ENCODE measurements at places on chromosomes 5 and 9.

DNA sequence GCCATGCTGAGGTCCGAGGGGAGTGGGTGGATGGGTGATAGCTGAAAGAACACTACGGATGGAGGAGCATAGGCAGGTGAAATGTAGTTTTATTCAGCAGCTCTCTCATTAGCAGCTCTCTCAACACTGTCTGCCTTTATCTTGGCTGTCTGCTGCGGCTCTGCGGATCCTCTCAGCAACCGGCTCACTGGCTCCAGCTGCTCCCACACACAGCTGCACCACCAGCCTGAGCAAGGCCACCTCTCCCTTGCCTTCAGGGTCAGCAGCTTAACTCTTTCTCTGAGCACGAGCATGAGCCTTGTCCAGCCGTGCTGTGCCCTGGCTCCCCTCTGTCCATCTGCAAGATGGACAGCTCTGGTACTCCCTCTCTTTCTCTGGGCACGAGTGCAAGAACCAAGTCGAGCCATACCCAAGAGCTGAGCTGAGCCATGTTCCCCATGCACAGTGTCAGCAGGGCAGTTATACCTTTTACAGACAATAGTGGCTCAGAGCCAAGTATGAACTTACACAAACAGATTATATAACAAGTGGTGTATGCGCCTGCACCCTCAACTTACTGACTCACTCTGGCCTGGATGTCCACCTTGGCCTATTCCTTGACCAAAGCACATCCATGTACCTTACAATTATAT, 108.5 kb downstream of the MACIR start:
- DNase-seq: no peak

DNA sequence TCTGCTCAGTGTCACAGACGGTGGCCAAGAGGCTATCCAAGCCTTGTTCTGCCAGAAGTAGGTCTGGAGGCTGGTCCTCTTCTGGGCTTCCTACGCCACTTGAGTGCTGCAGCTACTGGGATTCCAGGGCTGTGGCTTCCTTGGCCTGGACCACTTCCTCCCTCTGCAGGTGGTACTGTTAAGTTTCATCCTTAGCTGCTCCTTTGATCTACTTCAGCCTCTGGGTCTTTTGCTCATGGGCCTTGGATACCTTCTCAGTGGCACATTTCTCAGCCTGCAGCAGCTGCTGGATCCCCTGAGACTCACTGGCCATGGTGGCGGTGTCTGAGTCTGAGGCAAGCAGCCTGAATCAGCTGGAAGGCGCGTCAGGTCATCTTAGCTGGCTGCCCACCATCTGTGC, 10.3 kb downstream of the CNOT8 start:
- no peak for DNase-seq

- DNase-seq: no peak
These were observed 46.6 kb downstream of the RMI1 start for GRCh38 chr9:84027201-84027600.

GRCh38 chr9:1415146-1415545, 365.0 kb downstream of the DMRT2 start:
- DNase-seq: no peak

DNA sequence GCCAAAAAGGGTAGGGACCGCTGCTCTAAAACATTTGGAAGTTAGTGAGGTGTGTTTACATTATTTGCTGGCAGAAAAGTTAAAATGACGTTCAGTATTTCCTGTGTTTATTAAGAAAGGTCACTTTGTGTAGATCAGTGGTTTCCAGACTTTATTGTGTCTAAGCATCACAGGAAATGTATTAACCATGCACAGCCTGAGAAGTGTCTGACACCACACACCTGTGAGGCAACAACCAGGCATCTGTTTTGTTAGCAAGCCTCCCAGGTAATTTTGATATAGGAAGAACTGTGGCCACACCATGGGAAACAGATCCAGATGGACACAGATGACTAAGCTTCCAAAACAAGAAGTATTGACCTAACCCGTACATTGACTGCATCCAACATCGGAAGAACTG, 12.0 kb downstream of the TTC1 start:
- DNase-seq: no peak

GRCh38 chr5:131171276-131171810, 599 bp downstream of the LYRM7 start:
- DNase-seq: no peak

GRCh38 chr9:133113949-133114885, 6.8 kb downstream of the RALGDS start:
- no peak for DNase-seq

DNA sequence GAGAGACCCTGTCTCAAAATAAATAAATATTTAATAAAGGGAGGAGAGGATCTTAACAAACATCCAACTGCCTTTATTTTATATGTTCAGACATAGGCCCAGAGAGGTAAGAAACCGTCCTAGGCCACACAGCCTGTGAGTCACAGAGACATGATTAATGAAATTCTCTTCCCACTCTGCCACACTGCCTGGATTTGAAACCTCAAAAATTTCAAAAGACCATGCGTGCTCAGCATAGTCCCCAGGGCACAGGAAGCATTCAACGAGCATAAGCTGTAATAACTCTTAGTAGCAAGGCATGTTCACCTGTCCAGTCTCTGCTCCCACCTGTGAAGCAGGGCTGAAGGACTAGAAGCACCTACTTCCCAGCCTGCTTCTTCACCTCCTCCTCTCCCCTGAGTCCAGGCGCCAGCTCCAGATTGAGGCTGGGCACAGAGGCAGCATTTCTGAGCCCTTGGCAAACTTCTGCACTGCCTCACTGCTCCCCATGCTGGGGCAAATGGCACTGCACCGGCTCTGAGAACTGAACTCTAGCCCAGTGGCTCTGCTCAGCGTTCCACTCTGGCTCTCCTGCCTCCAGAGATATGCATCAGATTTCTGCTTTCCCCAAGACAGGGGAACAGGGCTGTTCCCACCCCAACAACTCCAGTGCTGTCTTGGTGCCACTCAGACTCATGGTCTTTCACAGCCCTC, 1.1 kb downstream of the FAT2 start:
- DNase-seq: no peak

GRCh38 chr5:68771732-68772131, 322.1 kb upstream of the SLC30A5 start:
- DNase-seq: no peak

- no peak for DNase-seq
These were observed 56.9 kb downstream of the AHRR start for GRCh38 chr5:378301-378891.

- no peak for DNase-seq
These were observed 504.7 kb downstream of the CCDC171 start for GRCh38 chr9:16057541-16057940.

DNA sequence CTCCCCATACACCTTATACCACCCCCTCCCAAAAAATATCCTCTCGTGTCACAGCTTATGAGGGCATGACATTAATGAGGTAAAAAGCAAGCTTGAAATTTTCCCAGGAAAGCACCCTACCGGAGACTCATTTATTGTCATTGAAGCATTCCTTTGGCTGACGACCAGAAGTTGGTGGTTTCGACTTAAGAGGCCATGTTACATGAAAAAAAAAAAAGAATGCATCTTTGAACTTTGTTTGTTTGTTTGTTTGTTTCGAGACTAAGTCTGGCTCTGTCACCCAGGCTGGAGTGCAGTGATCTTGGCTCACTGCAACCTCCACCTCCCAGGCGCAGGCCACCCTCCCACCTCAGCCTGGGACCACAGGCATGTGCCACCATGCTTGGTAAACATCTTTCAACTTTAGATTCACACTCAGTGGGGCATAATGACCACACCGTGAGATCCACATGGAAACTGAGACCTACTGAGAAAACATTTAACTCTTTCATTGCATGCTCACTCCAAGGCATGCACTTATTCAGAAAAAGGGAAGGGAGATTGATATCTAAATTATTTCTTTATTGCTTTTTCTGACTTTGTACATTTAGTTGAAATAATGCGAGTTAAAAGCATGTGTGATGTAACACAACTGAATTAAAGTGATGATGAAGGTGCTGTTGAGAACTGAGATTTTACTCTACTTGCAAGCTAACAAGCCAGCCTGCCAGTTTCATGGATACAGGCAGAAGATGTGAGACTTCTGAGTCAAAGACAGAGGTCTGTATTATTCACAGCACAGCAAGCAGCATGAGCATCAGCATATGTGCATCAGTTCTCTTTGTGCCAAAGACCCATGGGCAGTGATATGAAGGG, 5.1 kb upstream of the RAB14 start:
- DNase-seq: no peak

- DNase-seq: no peak
These were observed 97.0 kb upstream of the COL5A1 start for GRCh38 chr9:134544388-134545214.

GRCh38 chr9:98074115-98074990, 17.8 kb downstream of the NANS start:
- DNase-seq: peak; percentile 42

- no peak for DNase-seq
These were observed 48.4 kb downstream of the YIPF5 start for GRCh38 chr5:144122081-144122480.

GRCh38 chr5:33507426-33507825, 66.7 kb downstream of the TARS1 start:
- no peak for DNase-seq

DNA sequence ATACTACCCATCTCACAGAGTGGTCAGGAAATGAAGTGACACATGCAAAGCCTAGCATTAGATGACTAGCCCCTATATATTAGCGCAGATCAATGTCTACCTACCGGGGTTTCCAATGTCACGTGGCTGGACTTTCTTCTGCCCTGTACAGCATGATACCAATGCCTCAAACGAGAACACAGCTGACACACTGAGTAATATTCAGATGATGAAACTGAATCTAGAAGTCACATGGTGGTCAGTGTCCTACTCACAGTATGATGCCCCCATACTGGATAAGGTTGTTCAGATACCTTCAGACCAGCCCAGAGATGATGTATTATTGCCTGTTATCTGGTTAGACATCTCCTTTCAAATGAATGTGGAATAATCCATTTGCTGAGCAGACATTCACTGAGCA, 71.1 kb upstream of the FRRS1L start:
- no peak for DNase-seq

- DNase-seq: no peak
These were observed 156.3 kb upstream of the IER5L start for GRCh38 chr9:129334105-129334935.

- no peak for DNase-seq
These were observed 975.4 kb downstream of the NR2F1-AS1 start for GRCh38 chr5:92605591-92605990.

- no peak for DNase-seq
These were observed 284.5 kb downstream of the IRX2 start for GRCh38 chr5:2466966-2467365.

DNA sequence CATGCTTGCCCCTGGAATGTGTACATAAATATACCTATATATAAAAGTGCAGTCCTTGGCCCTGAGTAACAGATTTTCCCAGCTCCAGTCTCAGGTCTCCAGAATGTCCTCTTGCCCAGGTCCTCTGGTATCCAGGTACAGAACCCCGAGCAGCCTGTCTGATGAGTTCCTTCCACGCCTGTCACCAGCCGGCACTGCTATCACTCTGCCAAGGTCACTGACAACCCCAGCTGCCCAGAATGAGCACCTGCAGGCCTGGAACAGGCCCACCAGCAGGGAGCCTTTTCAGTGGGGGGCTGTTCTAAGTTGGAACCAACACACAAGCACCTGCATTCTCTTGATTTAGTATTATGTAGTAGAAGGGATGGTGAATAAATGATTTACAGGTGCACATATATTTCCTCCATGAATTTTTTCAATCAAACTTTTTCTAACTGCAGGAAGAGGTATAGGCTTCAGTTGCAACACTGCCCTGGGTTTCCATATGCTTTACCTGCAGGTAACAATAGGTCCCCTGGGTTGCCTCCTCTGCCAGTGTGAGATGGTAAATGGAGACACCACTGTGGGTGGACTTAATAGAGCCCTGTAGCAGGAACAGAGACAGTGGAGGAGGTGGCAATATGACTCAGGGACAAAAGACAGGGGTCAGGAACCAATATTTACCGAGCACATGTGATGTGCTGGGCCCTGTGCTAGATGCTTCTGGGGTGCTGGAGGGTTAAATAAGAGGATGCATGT, 291.9 kb downstream of the SPOCK1 start:
- DNase-seq: no peak

- DNase-seq: no peak
These were observed 3.4 kb upstream of the SLC46A2 start for GRCh38 chr9:112894041-112894440.

DNA sequence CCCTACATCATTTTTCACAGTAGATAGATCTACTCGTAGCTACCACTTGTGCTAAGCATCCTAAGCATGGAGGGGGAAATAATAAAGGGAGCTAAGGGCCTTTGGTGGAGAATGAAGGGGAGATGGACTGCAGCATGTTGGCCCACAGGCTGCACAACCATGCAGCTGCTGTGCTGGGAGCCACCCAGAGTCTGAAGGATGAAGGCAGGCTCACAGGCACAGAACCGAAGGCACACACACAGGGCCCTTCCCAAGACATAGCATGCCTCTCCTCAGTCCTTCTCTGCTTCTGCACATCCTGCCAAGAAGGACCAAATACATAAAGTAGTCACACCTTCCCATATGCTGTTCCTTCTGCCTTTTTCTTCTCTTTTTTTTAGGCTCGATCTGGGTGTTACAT, 6.6 kb downstream of the FAM193B start:
- DNase-seq: no peak

DNA sequence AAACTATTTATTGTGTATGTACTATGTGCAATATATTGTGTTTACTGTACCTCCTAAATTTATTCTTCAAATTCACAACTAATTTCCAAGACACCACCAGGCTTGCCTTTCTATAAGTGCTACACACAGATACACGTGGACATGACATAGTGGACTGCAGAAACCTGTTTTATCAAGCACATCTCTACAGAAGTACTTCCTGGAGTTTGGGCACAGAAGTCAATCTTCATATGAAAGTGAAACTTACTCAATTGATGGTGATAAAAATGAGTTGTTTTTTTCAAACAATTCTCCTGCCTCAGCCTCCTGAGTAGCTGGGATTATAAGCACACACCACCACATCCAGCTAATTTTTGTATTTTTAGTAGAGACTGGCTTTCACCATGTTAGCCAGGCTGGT, 57.6 kb downstream of the NLN start:
- no peak for DNase-seq

- DNase-seq: no peak
These were observed 333.2 kb upstream of the RFX3 start for GRCh38 chr9:3858961-3859360.

GRCh38 chr5:69498384-69498783, 5.8 kb downstream of the OCLN start:
- no peak for DNase-seq

- no peak for DNase-seq
These were observed 454.0 kb upstream of the RGMB start for GRCh38 chr5:98319299-98320011.

- DNase-seq: no peak
These were observed at the start of gene IL17B for GRCh38 chr5:149379177-149379761. IL17B (minus strand) TSS chr5:149379292; CDS start chr5:149379225, 67 bp downstream.

- DNase-seq: no peak
These were observed 68.1 kb upstream of the ERBIN start for GRCh38 chr5:65858316-65858715.

- no peak for DNase-seq
These were observed 443.5 kb downstream of the PDE4D start for GRCh38 chr5:59449905-59450644.

- no peak for DNase-seq
These were observed 270.2 kb upstream of the RIOK2 start for GRCh38 chr5:97453263-97453662.

- no peak for DNase-seq
These were observed 555.3 kb upstream of the ZNF462 start for GRCh38 chr9:106307670-106308069.

GRCh38 chr5:96856371-96856770, 19.9 kb upstream of the ERAP2 start:
- no peak for DNase-seq

Measured in activated CD4-positive, CD25-positive, alpha-beta regulatory T cell (primary cell).